Right cardiac atrium (tissue), 5 donors: ENCODE measurements at places on chromosomes 2 and 18. TPM values are rescaled to one million over a fixed set of nuclear protein-coding genes. Genes with fewer than 3 reads are reported as not detected.

DNA sequence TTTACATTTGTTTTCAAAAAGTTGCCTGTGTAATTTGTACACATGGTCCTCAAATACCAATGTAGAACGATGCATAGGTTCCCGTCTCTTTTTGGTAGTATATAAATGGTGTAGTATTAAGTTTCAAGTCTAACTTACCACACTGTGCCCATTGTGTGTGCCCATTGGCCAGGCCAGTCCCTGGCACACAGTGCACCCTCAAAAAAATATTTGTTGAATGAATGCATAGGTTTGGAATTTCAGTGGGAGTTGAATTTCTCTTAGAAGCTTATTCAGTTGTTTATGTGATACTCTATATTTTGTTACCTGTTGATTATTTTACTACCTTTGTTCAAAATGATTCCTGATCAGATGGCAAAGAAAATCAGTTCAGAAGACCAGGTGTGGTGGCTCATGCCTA is 30.1 kb downstream of the IDH1 start:
- DNase-seq = no peak

DNA sequence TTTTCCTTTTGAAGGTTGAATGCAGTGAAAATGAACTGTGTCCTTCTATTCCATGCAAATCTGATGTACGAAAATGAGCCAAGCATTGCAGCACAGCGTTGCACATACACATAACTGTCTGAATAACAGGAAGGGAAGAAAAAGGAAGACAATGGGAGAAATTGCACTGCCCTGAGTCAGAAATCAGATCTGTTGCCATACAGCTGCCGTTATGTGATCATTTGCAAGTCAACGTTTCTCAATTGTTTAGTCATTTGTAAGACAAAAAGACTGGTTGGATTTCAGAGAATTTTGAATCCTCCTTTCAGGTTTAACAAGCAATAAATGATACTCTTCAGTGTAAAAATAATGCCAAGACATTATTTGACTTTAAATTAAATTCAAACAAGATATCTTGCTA is 284.1 kb downstream of the DSEL start:
- no peak for DNase-seq

DNA sequence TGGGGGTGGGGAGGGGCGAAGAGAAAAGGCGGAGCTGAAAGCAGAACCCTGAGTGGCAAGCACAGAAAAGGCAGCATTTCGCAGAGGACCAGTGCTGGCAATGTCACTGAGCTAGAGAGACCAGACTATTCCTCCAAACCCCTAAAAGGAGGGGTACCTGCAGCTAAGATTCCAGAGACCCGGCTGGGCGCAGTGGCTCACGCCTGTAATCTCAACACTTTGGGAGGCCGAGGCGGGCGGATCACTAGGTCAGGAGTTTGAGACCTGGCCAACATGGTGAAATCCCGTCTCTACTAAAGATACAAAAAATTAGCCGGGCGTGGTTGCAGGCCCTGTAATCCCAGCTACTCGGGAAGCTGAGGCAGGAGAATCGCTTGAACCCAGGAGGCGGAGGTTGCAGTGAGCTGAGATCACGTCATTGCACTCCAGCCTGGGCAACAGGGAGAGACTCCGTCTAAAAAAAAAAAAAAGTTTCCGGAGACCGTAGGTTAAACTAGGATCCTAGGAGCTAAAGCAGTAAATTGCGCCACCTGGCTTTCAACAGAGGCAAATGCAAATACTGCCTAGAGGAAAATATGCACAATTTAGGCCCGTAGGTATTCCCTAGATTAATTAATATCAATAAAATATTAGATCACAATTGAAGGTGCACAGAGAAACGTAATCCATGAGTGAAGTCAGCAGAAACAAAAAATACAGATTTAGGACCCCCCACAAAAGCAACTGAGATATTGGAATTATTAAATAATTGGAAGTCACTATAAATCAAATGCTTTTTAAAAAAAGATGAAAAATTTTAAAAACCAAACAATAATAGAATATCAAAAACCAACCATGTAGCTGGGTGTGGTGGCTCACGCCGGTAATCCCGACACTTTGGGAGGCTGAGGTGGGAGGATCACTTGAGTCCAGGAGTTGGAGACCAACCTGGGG is 4.9 kb downstream of the UCN start:
- no peak for DNase-seq

GRCh38 chr2:179569831-179570233 is 291.6 kb downstream of the ZNF385B start:
- DNase-seq = peak; percentile 38

DNA sequence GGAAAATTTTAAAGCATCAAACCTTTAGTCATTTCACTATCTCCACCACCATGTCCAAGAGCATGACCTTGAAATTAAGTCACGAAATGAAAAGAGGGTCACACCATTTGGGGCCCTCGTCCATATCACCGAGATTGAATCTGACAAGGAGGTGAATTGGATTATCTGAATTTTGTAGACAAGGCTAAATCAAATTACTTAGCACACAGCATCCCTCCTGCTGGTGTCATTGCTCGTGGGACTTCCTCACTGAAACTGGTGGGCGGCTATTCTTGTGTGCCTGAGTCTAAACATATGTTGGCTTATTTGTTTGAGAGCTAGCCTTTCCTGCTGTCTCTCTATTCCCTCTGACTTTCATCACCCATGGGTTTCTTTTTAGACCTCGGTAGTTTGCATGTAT is 64.6 kb upstream of the CNGA3 start:
- no peak for DNase-seq

DNA sequence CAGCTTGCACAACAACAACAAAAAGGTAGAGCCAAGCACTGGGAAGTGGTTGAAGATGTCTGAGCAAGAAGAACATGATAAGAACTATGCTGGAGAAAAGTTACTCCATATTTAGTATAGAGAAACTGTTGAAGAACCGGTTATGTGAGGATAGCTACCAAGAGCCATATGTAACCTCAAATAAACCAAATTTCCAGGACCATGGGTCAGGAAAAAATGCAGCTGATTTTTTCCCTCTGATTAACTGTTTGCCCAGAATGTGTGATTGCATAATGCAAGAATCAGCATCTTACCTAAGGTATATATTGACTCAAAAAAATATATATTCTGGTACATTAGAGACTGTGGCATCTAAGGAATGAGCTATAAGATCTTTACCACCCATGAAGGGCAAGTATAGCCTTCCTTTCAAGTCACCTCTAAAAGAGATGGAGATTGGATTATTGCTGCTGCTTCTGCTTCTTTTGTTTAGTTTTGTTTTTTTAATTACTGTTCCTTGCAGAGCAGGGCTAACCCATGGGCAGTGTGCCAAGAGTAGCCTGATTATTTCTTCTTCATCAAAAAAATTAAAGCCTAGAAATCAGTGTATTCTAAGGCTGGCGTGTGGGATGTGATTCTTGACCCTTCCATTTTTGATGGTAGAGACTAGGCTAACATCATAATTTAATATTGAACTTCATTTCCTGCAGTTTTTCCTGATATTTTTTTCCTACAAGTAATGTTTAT is 76.9 kb upstream of the MAP3K20 start:
- no peak for DNase-seq

DNA sequence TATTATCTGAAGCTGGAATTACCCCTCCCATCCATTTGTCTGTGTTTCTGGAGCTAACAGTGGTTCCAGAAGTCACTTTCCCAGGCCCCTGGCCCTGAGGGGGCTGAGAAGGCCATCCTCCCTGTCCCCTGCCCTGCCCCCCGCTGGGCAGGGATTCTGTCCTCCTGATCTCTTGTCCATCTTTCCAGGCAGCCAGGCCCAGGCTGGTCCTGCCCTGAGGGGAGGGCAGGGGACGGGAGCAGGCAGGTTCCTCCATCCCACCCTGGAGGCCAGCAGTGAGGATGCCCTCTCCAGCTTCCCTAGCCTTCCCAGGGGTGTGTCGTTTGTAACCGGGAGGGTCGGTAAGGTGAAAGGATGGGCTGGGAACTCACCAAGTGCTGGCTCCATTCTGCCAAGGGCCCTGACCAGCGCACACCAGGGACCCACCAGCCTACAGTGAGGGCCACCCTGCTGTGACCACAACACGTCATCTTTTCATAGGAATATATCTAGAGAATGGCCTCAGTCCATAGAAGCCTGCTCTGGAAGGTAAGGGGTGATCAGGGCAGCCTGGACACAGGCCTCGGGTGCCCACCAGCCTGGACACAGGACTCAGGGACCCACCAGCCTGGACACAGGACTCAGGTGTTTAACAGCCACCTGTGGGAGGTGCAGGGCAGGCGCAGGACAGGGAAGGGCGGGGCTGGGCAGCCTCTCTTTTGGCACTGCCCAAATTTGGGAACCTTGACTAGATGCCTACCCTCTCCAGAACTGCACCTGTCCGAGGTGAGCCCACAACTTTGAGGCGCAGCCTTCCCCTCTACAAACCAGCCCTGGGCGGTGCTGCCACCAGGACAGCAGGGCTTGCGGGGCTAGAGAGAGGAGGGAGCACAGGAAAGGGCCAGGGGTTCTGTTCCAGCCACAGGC is 35.8 kb upstream of the GPC1 start:
- DNase-seq = no peak

DNA sequence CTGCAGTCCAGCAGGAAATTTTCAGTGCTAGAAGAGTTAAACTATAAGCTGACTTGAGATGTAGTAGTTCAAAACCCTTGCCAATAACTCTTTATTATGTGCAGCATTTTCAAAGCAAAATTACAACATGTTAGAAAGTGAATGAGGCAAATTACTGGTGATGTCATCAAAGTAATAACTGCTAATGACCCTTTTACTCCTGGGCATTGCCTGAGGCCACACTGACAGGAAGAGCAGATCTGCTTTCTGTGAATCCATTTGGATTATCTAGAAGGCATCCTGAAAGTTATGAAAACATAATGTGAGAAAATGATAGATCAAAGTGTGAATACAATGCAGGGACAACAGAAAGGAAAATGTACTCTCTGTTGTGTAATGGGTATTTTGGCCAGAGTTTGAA is 139.6 kb upstream of the TRIB2 start:
- no peak for DNase-seq

GRCh38 chr2:134336352-134336751 is 82.5 kb downstream of the MGAT5 start:
- no peak for DNase-seq

- peak; percentile 42 for DNase-seq
Measured at GRCh38 chr2:46435796-46436360, 43.5 kb upstream of the TMEM247 start.

- peak; percentile 88 for DNase-seq
Measured at GRCh38 chr2:38115216-38116032, 39.5 kb upstream of the CYP1B1 start.

- DNase-seq = no peak
Measured at GRCh38 chr2:74221604-74222299, 23.3 kb downstream of the MTHFD2 start.

- no peak for DNase-seq
Measured at GRCh38 chr18:49149011-49149410, 198.2 kb upstream of the SMAD7 start.

The IRS1 gene
- total RNA-seq = 14.7 TPM

The LYPD6 gene
- total RNA-seq = 0.46 TPM

The MARS2 gene
- 4.6 TPM for total RNA-seq

The DTNA gene
- 146 TPM for total RNA-seq

The CRYGB gene
- not detected for total RNA-seq

The CABYR gene
- 0.39 TPM for total RNA-seq

The CRYGD gene
- 2.6 TPM for total RNA-seq

The LCT gene
- total RNA-seq = not detected

The KLHL41 gene
- total RNA-seq = 90.6 TPM
